ENCODE measurements at places on chromosomes 7 and 10.

DNA sequence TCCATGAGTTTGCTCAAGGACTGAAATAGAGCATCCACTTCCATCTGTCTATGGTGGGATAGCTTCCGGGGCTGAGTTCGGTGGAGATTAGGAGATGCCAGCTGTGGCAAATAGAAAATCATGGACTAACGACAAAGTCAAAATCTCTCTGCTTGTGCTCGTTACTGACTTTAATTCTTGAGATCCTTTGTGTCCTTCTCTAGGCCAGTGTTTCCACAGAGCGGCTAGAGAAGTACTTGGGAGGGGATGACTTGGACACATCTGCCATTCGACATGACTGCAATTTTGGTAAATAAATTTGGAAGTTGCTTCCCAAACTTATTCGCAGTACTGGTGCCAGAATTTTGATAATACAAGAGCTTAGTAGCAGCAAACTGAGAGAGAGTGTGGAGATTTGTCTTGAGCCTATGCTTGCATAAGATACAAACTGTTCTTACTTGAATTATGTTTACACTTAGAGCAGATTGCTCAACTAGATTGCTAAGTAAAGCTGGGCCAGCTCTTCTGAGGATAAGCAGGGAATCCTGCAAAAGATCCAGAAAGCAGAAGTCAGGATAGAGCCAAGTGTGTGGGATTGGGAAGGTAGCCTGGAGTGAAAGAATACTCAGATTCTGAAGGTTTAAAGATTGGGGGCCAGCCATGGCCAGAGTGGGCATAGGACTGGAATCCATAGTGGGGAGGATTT lies 27.6 kb downstream of the ABCC2 start:
- no peak for DNase-seq

- no peak for DNase-seq
Observed at GRCh38 chr7:20352573-20353306, 22.0 kb downstream of the ITGB8 start.

DNA sequence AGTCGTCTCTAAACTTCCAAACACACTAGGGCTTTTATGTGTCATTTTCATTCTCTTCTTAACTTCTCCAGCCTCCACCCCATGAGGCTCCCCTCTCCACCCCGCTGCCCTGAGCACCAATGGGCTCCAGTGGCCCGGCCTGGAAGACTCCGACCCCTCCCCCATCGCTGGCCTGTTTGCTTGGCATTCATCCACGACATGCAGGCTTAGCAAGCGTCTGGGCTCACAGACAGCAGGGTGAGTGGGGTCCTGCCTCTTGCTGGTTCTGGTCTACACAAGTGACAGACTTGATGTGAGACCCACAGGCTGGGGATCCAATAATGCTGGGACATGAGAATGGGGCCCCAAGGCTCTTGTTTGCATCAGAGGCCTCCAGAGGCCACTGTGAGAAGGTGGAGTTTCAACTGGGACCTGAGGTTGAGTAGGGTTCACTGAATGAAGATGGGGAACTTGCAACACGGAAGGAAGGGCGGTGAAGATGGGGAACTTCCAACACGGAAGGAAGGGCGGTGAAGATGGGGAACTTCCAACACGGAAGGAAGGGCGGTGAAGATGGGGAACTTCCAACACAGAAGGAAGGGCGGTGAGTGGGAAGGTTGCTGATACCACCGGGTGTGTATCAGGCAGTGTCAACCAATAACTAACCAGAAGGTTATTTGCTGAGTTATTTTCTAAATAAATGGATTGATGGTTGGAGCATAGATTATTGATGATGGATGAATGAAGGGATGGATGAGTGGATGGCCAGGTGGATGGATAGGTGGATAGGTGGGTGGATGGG lies 14.0 kb downstream of the KNDC1 start:
- DNase-seq = no peak

GRCh38 chr10:15084502-15084922 lies 4.1 kb downstream of the ACBD7 start:
- DNase-seq = no peak

DNA sequence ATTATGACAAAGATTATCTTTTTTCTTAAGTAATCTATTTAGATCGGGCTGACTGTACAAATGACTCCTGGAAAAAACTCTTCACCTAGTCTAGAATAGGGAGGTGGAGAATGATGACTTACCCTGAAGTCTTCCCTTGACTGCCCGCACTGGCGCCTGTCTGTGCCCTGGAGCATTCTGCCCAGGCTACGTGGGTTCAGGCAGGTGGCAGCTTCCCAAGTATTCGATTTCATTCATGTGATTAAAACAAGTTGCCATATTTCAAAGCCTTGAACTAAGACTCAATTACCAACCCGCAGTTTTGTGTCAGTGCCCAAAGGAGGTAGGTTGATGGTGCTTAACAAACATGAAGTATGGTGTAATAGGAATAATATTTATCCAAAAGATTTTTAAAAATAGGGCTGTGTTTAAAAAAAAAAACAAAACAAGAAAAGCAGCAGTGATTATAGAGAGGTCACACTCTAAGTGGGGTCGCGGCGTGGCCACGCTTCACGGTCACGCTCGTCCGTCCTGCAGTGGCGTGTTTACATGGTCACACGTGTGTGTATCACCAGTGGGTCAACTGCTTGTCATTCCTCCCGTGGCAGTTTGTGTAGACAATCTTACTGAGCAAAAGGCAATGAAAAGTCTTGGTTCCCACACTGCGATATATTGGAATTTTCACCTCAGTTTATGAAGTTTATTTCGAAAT lies 10.8 kb downstream of the INSIG1 start:
- DNase-seq = no peak

GRCh38 chr10:89426230-89426868 lies 12.0 kb downstream of the IFIT5 start:
- DNase-seq = no peak

- no peak for DNase-seq
Observed at GRCh38 chr10:42962902-42963231, 114.0 kb upstream of the RET start.

DNA sequence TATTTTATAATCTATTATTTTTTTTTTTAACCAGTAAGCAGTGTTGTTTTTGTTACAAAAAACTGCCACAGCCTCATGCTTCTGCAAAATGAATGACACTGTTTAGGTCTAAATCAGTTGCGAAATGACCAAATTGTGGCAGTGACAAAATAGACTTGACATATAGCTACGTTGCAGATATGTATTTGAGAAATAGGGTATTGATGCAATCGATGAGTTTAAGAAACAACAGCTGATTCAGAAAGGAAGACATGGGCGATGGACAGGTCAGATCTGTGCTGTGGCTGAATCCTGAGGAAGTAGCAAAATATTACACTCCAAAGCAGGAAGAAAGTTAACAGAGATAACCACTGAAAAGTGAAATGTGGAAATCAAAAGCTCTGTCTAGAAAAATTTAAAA lies 89.0 kb upstream of the STEAP4 start:
- no peak for DNase-seq

DNA sequence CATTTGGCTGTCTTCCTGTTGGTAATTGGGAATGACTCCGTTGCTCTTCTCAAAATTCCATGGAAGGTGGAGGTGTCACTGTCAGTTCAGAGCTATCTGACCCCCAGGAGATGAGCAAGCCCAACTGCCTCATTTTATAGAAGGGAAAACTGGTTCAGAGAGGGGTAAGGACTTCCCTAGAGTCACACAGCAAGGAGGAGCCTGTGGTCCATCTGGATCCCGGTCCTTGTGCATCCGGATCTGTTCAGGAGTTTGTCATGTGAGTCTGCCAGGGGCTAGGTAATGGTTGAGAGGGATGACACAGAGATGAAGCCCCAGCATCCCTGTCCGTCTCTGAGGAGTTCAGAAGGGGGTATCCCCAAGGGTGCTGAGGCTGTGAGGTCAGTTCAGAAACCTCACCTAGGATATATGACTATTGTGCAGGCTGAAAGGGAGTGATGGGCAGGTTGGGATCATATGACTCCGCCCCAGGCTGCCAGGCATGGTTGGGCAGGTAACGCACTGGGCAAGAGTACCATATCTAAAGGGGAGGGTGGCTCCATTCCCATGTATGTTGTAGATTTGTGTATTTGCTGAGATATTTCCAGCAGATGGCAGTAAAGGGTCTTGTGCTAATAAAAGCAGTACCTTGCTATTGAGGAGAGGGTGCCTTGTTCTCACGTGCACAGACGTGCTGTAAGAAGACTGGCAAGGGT lies 16.0 kb upstream of the SLC29A3 start:
- no peak for DNase-seq

GRCh38 chr7:27202862-27203134 lies 2.9 kb upstream of the HOXA13 start:
- DNase-seq = no peak
